ENCODE measurements at places on chromosomes 5 and 9.
A peak's percentile ranks its signal among the peaks of the same experiment; 100 is the strongest.

DNA sequence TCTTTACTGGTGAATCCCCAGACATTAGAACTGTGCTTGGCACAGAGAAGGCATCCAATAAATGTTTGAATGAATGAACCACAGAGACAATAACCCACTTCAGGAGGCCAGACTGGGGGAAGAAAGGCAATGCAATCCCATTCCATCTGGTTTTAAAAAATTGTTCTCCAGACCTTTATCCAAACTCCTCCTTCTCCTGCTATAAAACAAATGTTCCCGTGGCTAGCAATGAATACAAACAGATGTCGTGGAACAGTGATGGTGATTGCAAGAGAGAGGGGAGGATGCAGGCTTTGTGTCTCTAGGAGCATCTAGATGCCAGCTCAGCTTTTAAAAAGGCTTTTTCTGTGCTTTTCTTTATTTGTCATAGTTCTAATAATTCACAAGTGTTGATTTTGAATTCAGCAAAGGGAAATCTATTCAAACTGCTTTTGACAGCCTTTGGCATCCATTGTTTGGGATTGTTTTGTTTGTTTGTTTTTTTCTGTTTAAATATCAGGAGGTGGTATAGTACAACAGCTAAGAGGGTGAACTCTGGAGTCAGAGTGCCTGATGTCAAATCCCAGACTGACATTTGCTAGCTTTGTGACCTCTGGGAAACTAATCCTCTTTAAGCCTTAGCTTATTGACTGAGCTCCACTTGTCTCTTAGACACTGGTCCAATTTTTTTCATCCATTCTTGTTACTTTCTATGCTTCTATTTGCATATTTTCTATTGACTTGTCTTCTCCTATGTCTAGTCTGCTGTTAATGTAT lies 59.1 kb downstream of the TNFSF15 start:
- DNase-seq = no peak

DNA sequence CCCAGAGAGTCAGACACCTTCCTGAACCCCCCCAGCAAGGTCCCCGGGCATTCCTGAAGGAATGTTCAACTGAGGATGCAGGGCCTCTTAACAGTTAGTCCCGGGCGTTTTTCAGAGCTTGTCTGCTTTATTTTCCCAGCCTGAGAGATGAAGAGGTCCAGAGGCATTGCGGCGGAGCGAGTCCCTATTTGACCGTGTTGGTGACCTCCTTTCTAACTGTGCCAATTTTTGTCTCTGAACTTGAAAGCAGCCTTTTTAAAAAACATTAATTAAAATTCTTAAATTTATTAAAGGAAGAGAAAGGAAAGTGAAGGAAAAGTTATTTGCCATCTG lies 433 bp upstream of the PTAR1 start:
- no peak for DNase-seq

DNA sequence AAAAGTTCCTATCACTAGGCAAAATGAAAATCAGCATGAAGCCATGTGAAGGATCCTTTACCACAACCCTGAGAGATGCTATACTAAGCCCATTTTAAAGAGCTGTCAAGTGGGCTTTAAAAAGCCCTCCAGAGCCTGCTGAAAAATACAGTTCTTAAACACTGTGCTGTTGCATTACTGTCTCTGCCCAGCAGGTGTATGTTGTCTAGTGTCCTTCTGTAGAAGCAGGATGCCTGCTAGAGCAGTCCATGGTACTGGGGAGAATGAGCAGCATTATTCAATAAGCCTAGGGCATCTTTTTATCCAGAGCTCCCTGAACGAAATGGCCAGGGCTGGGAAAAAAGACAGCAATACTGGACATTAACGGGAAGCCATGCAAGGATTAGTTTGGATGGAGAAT lies 126.2 kb upstream of the PLCXD3 start:
- peak; percentile 50 for DNase-seq

DNA sequence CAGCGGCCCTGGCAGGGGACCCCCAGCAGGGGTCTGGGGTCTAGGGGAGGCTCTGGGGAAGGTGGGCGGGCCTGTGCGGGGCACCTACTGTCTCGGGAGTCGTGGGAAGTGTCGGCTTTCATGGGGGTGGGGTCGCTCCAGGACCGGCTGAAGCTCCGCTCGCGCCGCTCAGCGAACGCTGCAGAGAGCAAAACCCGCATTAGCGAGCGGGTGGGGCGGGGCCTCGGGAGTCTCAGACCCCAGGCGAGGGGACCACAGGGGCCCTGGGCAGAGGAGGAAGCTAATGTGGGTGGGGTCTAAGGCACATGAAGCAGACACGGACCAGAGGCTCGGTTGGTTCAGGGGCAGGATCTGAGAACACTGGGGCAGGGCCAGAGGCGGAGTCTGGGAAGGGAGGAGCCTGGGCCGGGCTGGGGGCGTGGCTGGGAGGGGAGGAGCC lies 5.5 kb downstream of the NSMF start:
- DNase-seq = peak; percentile 85

DNA sequence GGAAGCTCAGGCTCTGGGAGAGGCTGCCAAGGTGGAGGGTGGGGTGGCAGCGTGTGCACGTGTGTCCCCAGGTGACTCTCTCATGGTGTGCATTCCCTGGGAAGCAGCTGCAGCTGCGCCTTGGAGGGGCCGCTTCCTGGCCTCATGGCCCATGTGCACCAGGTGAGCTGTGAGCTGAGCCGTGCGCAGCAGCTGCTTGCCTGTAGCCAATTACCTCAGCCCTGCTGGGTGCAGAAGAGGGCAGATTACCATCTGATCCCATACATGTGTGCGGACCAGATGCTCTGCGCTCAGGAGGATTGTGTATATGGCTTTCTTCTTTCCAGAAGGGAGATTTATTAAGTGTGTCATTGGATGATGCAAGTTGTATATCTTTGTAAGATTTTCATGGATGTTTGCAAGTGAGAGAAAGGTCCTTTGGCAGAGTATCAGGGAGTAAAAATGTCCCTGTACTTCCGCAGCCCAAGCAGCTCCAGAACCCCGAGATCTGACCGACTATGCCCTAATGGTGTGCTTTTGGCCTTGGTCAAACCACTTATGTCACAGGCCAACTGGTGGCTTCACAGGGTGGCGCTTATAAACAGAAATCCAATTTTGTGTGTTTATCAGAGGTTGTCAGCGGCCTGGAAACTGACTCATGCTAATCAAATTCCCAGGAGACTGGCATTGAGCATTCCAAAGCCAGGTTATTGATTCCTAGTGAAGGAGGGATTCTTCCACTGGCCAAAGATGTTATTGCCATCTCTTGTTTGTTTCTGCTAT lies 229.3 kb downstream of the GOLPH3 start:
- peak; percentile 91 for DNase-seq

DNA sequence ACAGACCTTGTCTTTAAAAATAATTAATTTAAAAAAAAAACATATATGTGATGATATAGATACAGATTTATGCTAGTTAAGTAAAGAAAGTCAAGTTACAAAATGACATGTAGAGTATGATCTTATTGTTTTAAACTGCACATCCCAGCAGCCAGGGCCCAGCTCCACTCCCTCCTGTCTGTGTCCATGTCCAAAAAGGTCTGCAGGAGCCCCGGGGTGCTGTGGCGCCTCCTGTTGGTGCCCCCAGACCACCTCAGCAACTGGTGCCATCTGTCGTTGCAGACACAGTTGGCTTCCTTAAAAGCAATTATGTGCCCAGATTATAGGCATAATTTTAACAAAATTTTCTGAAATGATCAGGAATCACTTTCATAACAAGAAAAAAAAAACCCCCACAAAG lies 33.3 kb downstream of the IPPK start:
- no peak for DNase-seq

GRCh38 chr5:149824846-149825245 lies 94.7 kb downstream of the PPARGC1B start:
- DNase-seq = no peak

DNA sequence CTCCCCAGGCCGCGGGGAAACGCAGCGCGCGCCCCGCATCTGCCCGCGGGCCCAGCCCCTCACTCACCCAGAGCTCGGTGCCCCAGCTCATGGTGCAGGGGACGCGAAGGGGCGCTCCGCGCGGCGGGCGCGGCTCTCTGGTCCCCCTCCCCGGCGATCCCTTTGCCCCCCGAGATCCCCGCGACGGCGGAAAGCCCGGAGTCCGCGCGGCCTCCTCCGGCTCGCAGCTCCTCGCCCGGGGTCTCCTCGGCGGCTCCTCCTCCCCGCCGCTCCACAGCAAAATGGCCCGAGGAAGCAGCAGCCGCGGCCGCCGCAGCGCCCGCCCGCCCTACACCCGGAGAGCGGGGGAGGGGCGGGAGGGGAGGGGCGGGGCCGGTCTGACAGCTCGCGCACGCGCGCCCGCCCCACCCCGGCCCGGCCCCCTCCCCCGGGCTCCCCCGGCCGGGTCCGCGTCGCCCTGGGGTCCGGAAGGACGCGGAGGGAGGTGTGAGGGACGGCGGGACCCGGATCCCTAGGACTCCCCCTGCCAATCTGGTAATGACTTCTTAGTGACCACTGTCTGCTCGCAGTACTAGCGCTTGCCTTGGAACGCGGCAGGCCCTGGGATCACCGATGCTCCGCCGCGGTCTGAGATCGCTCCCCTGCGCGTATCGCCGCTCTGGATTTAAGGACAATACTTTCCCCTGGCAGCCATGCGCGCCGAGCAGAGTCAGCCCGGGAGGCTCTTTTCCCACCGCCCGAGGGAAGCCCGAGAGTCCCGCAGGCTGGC lies at the start of gene FNBP1:
Gene FNBP1 (minus strand): TSS at position 305 of the 769 bp plus-strand sequence. CDS start 214 bp downstream, at position 91.
- peak; percentile 90 for DNase-seq

GRCh38 chr5:147290261-147290660 lies 55.4 kb downstream of the STK32A start:
- no peak for DNase-seq

DNA sequence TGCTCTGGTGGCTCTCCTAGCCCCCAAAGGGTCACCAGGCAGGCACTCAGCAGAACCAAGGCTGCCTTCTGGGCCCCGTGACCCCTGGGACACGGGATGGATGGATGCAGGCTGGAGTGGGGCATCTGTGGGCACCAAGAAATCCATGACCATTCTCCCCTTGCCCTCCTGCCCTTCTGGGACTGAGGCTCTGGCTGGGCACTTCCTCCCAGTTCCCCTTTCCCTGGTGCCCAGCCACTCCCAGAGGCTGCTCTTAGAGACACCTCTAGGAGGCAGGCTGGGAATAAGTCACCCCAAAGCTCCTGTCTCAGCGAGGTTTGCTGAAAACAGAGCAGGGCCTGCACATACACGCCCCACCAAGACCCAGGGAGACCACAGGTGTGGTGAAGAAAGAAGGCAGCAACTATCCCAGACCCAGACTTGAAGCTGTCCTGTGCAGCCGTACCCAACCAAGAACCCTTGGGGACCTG lies 943 bp downstream of the STING1 start:
- DNase-seq = no peak

DNA sequence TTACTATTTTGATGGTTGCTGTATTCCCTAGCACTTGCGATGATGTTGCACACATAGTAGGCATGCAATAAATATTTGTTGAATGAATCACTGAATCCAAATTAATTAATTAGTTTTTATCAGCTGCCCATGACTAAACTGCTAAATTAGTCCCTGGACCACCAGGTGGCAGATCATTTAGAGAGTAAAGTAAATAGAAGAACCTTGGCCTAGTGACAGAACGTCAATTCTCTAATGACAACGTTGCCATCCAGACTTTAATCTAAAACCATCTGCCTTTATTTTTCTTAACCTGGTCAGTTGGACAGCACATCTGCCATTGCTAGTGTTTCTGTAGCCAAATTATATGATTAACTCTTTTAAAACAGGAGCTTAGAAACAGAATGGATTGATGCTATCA lies 457.5 kb downstream of the KIF4B start:
- no peak for DNase-seq

- DNase-seq = no peak
Measured at GRCh38 chr5:130874861-130875417, 290.1 kb downstream of the HINT1 start.

- DNase-seq = no peak
Measured at GRCh38 chr5:143605403-143606005, 202.0 kb upstream of the NR3C1 start.

- no peak for DNase-seq
Measured at GRCh38 chr5:147450606-147451005, 59.3 kb downstream of the DPYSL3 start.

GRCh38 chr5:158175934-158176481 lies 317.1 kb upstream of the CLINT1 start:
- DNase-seq = no peak

- DNase-seq = peak; percentile 56
Measured at GRCh38 chr5:54547711-54548250, 30.2 kb downstream of the SNX18 start.

- peak; percentile 21 for DNase-seq
Measured at GRCh38 chr5:125316915-125317535, 570.6 kb upstream of the ZNF608 start.

- DNase-seq = no peak
Measured at GRCh38 chr9:71822456-71822855, 54.1 kb upstream of the CEMIP2 start.

GRCh38 chr9:78515108-78515507 lies 218.2 kb downstream of the PSAT1 start:
- DNase-seq = no peak

GRCh38 chr5:91178461-91178860 lies 204.7 kb downstream of the ARRDC3 start:
- no peak for DNase-seq

DNA sequence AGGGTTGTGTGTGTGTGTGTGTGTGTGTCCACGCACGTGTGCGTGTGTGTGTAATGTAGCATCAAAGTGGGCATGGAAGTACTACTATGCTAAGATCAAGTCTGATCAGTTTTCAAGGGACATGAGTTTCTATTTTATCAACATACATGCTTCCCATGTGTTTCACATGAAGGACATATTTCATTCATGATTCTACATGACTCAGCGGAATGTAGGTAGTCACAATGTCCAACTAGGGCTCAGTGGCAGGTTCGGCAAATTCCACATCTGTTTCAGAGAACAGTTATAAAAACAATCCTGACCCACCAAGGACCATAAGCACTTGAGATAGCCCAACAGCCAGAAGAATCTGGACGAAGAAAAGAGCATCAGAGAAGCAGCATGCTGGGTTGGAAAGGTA lies 148.3 kb downstream of the SPOCK1 start:
- no peak for DNase-seq

DNA sequence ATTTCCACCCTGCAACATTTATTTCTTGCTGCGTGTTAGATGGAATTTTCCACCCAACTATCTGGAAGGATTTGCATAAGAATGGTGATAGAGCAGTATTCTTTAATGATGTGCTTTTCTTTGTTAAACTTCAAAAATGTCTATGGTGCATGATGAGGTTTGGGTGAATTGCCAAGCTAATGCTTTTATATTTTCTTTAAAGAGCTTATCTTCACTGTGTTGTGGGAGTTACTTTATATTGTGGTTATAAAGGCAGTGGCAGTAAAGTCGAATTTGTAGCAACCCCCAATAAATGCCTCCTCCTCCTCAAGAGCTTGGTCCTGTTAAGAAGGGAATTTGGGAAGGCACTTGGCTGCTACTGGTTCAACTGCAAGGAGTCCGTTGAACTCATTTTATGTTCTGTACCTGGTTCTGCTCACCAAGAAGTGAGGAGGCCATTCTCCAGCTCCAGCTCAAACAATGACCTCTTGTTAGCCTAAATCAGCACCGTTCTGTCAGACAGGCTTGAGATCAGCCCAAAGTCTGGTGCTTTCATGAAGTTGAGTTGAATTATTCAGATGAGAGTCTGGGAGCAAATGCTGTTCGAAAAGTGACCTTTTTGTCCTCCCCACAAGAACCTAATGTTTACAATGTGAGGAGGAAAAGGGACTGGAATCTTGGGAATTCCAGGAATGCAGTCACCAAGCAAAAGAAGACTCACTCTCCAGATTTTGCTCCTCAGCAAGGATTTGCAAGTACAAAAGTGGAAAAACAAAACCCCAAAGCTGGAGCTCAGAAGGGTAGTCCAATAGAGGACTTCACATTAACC lies 217.0 kb downstream of the TMEM38B start:
- no peak for DNase-seq

- peak; percentile 79 for DNase-seq
Measured at GRCh38 chr9:35736201-35736633, 3.8 kb downstream of the CREB3 start.

- DNase-seq = no peak
Measured at GRCh38 chr5:14825977-14826376, 45.6 kb downstream of the ANKH start.
